ENCODE measurements at places on chromosomes 3 and 15. TPM values are rescaled to one million over a fixed set of nuclear protein-coding genes. Genes with fewer than 3 reads are reported as not detected.
A peak's percentile ranks its signal among the peaks of the same experiment; 100 is the strongest.

Gene ALS2CL
- total RNA-seq: 37.0 TPM

GRCh38 chr15:91413142-91413541 lies 313.1 kb downstream of the SV2B start:
- no peak for DNase-seq

- peak; percentile 29 for DNase-seq
Observed at GRCh38 chr3:13277860-13278531, 142.1 kb downstream of the NUP210 start.

- no peak for DNase-seq
Observed at GRCh38 chr3:127860211-127860696, 37.9 kb upstream of the MGLL start.

DNA sequence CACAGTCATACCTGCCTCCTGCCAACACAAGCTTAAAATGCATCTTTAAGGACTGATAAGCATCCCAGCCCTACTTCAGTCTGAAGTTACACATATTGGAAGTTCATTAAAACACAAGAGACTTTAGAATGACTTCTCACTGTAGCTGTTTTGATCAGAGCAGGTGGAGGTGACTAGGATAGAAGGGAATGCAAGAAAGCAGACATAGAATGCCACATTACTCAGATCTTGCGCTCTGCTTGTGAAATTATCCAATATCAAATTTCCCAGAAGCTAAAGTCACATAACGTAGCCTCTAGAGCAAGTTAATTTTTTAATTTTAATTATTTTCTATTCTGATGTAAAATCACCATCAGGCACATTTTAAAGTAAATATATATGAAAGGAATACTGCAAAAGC lies 306.5 kb downstream of the PLOD2 start:
- no peak for DNase-seq

GRCh38 chr3:183734750-183735494 lies 37.3 kb downstream of the YEATS2 start:
- DNase-seq: no peak

- DNase-seq: no peak
Observed at GRCh38 chr15:26848498-26848897, 18.4 kb upstream of the GABRA5 start.

Gene SLC28A2
- total RNA-seq: not detected

DNA sequence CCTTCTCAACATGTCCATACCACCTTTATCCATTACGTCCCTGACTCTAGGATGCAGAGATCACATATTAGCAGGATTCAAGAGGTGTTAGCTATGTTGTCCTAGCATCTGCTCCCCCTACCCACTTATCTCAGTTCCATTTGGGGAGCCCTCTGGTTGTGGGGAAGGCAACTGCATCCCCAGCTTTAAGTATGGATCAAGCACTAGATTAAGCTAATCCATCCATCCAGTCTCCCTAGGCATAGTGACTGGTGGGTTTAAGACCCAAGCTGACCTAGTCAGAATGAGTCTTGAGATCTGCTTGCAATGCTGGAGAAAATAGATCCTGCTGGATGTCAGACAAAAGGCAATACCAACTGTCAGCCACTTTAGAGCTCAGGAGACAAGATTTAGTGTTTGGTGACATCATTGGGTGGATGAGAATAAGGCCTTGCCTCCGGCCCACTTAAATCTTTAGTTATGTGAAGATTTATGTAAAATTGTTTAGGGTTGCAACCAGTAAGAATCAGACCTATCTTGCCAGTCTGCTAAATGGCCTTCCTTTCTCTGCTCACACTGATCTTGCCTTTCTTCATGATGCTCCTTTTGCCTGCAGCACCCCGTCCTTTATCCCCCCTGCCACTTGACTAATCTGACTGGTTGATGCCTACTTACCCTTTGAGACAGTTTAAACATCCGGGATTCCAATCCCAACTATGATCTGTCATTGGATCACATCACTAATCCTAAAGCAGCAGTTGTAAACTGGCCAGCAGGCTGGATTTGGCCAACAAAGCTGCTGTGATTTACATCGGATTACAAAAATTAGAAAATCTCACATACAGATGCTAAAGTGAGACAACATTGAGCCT lies 2.1 kb upstream of the ISY1 start:
- DNase-seq: no peak

Gene SLC30A4
- 3.3 TPM for total RNA-seq

Gene COL7A1
- total RNA-seq: 16.1 TPM

GRCh38 chr15:29018995-29019976 lies 133.5 kb downstream of the APBA2 start:
- no peak for DNase-seq

DNA sequence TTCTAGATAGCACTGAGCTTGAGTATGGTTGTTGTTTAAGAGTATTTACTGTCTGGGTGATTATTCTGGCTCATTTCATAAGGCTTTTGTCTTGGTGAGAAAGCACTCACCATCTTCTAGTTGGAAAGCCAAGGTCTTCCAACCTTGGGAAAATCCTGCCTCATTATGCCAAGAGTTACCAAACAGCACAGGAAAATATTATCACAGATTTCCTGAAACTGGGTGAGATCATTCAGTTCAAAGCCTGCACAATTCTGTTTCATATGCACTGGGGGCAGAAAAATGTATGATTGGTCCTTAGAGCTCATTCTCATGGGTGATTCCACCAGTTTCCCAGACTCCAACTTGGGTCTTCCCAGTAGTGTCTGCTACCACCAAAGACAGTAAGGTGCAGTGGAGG lies 291.8 kb downstream of the RORA start:
- DNase-seq: no peak

DNA sequence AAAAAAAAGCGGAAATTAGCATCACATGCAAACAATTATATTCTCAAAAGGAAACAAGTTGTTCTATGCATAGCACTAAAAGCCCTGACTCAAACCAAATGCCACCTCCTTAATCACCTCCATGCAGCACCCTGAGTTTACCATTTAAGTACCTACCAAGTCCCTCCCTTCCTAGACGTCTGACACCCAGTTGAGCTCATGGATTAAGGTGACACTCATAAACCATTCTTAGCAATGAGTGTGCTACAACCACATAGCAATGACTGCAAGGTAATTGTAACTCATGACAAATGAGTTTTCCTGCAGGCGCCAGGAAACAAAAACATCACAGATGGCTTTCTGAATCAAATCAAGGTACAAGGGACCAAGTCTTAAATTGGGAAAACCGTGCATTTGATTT lies 32.0 kb downstream of the WWTR1 start:
- DNase-seq: no peak

GRCh38 chr3:139561255-139561817 lies 21.8 kb upstream of the RBP1 start:
- no peak for DNase-seq

DNA sequence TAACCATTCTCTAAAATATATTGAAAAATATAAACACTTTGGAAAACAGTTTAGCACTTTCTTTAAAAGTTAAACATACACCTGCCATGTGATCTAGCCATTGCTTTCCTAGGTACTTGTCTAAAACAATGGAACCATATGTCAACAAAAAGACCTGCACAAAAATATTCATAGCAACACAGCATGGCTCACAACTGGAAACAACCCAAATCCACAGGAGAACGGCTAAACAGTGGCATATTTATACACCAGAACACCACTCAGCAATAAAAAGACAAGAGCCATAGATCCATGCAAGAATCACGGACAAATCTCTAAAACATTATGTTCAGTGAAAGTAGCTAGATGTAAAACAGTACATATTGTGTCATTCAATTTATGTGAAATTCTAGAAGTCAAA lies 221.3 kb upstream of the UBE2E2 start:
- DNase-seq: no peak

Gene GREM1
- total RNA-seq: not detected

DNA sequence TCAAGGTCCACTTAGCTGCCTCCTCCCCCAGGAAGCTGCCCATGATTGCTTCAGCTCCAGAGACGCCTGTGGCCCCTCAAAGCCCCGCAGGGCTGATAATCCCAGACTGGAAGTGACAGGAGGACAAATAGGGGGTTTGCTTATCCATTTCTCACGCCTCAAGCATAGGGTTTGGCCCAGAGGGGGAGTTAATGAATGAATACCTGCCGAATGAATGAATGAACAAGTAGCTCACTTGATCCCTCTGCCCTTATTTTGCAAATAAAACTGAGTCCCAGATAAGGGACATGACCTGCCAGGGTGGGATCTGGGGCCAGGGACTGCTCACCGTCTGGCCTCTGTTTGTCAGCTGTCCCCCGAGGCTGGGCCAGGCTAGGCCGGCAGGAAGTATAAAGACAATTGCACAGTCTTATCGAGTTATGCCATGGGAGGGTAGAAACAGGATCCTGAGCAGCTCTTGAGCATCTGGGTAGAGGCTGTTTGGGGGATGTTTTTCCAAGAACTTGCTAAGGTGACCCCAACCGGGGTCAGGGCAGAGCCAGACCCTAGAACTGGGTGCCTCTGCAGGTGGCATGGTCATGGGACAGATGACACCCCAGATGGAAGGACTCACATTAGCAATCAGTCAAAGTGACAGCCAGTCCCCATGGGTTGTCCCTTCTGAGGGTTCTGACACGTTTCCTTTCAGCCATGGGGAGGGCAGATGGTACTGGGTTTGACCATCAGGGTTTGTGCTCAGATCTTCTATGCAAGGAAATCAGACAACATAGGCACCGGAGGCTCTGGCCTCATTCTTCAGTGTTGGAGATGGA lies 45.0 kb downstream of the IQSEC1 start:
- DNase-seq: no peak

Gene ARRDC4
- total RNA-seq: 15.0 TPM
